ENCODE measurements at places on chromosomes 3 and 15. TPM values are rescaled to one million over a fixed set of nuclear protein-coding genes. Genes with fewer than 3 reads are reported as not detected.

PDZRN3 gene
- total RNA-seq = 45.7 TPM

- DNase-seq = no peak
Measured at GRCh38 chr3:180640987-180641386, 38.3 kb downstream of the CCDC39 start.

GLT8D1 gene
- 57.9 TPM for total RNA-seq

TRPM7 gene
- total RNA-seq = 64.4 TPM

DNA sequence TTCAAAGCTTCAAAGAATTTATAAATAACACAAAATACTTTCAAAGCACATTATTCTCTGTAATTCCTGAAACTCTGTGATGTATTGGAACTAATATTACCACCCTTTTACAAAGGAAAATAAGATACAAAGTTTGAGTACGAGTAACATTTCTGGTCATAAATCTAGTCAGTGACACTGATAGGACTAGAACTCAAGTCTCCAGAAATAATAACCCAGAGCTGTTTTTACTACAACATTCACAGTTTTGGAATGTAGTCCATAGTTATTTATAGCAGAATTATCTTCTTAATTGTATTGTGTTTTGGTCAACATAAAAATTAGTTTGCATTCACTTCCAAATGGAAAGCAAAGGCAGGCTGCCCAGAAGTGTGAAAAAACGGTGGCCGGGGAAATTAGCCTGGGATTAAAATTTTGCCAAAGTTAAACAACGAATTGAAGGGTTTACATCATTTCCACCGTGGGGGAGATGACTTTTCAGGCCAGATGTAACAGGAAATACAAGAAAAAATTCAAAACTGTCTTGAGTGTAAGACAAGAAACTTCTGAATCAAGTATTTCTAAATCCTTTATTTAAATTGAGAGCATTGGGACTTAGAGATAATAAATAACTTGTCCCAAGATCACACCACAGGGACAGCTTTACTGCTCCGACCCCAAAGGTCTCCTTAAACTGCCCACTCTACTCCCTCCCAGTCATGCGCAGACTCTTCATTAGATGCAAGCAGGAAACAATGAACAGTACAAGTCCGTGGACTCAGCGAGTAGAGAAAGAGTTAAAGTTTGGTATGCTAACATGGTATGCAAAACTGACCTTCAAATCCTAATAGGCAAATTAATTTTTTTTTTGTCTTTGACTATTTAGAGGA is 74.3 kb upstream of the VGLL4 start:
- no peak for DNase-seq

GRCh38 chr3:31847760-31848159 is 133.3 kb downstream of the OSBPL10 start:
- no peak for DNase-seq

GRCh38 chr3:52838561-52839267 is 3.9 kb upstream of the MUSTN1 start:
- no peak for DNase-seq

PLSCR4 gene
- 5.7 TPM for total RNA-seq

IREB2 gene
- 67.7 TPM for total RNA-seq

SLC22A13 gene
- under 0.01 TPM for total RNA-seq

DNA sequence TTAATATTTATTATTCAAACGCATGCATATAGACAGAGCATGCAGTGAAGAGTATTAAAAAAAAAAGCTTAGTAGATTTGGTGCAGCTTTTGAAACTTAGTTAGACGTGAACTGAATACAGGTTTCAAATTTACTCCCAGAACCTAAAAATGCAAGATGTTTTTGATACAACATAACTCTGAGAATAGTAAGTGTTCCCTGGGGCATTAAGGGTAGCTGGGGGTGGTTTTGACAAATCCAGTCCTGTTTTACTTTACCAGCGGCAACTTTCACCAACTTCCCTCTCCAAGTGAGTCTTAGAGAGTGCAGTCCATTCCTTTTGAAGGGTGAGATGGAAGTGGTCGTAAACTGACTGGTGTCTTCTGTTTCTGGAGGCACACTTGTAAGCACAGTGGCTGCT is 11.2 kb downstream of the NCBP2 start:
- DNase-seq = no peak

DNA sequence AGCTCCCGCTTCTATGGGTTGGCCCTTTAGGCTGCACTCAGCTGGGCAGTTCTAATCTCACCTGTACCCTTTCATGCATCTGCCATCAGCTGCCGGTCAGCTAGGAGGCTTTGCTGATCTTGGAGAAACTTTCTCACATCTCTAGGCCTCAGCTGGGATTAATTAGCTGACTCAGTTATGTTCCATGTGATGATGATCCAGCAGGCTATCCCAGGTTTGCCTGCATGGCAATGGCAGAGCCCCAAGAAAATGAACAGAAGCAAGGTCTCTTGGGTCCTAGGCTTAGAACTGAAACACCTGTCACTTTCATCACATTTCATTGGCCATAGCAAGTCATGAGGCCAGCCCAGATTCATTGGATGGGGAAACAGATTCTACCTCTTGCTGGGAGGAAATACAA is 304.6 kb upstream of the TBC1D5 start:
- DNase-seq = no peak

FBXO40 gene
- not detected for total RNA-seq

GRCh38 chr15:87227846-87228245 is 1028.7 kb downstream of the NTRK3 start:
- DNase-seq = no peak

CD86 gene
- total RNA-seq = 1.2 TPM

GRCh38 chr3:136075811-136076210 is 110.3 kb downstream of the PPP2R3A start:
- no peak for DNase-seq

ZNF106 gene
- total RNA-seq = 39.1 TPM

PLA2G4F gene
- total RNA-seq = not detected

- no peak for DNase-seq
Measured at GRCh38 chr15:60379525-60380274, 18.1 kb downstream of the ANXA2 start.

DNA sequence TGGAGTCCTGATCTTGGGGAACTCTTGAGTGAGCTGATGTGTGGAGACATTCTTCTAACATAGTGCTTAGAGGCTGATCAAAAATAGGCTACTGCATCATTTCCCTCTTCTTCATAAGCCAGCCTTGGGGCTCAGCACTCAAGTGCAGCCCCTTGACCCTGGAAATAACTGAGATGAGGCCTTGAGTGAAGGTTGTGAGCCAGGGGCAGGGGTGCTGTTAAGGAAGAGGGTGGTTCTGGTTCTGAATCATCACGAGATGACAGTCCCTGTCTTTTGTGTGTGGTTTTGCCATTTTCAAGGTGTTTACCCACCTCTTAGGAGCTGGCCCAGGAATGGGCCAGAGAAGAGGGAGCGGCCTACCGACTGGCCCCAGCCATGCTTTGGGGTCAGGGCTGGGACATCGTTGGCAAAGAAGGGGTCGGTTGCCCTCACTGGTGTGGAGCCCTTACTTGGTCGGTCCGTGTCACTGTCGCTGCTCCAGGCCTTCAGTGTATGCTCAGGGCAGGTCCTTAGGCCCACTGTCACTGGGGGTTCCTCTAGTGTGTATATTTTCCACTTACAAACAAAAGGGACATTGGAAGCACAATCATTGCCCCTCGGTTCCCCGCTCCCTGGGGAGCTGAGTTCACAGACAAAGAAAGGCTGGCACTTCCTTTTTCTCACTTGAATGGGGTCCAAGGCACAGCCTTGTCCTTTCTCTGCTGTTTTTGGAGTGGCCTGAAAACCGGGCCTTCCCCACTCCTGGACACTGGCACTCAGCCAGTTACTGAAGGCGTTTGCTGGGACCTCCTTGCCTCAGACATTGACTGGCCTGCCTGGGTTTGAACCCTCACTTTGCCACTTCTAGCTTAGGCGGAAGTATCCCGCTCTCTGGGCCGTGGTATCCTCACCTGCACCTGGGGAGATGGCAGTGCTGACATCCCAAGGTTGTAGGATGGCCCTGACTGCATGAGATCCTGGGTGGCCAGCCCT is 46.6 kb downstream of the SLC6A6 start:
- no peak for DNase-seq

GRCh38 chr3:182485301-182485700 is 308.0 kb upstream of the ATP11B start:
- no peak for DNase-seq

GRCh38 chr3:116863822-116864589 is 154.4 kb downstream of the TUSC7 start:
- no peak for DNase-seq

GRCh38 chr3:59813148-59813538 is 763.3 kb upstream of the CFAP20DC start:
- no peak for DNase-seq
